ENCODE measurements at places on chromosomes 2 and 18.

DNA sequence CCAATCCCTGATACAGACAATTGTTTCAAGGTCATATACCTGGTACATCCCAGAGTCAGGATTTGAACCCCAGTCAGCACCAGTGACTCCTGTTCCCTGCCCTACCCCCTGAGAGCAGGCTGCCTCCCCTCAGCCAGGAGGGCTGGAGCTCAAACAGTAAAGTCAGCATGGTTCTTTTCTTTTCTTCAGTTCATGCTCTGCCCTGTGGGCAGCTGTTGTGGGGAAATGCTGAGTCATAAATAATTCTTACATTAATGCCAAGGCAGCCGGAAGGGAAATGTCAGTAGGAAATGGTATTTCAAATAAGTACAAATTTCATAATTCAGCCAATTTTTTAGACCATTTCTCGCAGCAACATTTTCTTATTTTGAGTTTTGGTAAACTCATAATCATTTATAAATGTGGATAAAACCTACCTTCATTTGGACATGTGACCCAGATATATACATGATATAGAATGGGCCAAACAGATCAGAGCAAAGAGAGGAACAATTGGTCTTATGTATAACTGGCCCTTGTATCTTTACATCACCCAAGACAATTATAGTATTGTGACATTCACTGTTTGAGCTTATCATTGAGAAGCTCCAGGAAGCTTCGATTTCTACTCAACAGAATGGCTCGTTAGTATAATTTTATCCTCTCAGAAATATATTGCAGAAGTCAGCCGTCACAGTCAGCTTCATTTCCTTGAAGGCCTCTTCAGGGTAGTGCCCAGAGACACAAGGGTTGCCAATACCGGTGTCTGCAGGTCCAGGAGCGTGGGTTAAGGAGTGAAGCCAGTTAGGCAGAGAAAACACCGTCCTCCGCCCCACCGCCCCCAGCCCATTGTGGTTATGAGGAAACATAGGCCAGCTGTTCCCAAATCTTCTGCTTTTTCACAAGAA lies 28.0 kb upstream of the SCYGR1 start:
- DNase-seq = no peak

DNA sequence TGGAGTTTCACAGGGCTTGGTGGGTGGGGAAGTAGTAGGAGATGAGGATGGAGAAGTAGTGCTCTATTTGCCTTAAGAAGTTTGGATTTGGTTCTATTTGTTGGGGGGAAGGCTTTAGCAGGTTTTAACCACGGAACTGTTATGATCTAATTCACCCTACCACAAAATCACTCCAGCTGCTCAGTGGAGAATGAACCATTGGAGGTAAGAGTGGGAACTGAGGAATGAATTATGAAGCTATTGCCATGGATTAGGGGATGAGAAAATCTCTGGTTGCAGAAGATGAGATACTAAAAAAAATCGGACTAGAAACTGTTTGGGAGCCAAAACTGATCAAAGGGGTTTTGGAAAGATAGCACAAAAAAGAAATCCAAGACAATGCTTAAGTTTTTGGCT lies 488.9 kb downstream of the DLGAP1 start:
- DNase-seq = no peak

DNA sequence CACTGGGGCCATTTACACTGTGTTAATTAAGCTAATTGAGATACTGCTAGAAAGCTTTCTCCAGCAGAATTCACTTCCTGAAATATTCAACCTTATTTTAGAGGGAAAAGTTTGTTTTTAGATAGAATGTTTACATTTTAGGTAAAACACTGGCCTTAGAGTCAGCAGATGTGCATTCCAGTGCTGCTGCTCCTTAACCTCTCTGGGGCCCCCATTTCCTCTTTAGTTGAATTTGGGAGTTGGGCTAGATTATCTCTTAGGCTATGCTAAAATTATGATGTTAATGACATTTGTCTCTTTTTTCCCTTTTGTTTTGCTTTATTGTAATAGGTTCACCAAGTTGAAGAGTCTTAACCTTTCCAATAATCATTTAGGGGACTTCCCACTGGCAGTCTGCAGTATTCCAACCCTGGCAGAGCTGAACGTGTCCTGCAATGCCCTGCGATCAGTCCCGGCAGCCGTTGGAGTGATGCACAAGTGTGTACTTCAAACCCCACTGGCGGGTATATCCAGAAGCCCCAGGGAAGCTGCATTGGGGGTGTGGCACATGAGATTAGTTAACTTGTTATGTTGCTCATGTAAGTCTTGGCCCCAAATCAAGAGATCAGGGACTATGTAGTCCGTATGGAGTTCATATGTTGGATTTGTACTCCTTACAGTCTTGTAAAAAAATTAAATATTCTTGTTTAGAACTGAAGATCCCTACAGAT lies 179.5 kb downstream of the PHLPP1 start:
- no peak for DNase-seq

DNA sequence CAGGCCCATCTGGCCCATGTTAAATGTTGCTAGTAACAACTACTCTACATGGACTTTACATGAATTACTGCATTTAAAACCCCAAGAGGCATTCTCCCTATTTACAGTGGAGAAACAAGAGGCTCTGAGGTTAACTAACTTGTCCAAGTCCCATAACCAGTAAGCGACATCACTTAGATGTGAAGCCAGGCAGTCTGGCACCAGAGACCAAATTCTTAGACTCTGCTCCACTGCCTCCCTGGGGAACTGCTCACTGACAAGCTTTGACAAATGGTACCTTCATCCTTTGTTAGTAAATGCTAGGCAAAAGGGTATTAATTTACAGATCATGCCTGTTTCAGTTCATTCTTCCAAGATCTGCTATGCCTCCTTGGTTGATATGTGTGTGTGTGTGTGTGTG lies 124.8 kb downstream of the AFF3 start:
- no peak for DNase-seq

- no peak for DNase-seq
Measured at GRCh38 chr2:136086253-136087016, 31.5 kb downstream of the CXCR4 start.

DNA sequence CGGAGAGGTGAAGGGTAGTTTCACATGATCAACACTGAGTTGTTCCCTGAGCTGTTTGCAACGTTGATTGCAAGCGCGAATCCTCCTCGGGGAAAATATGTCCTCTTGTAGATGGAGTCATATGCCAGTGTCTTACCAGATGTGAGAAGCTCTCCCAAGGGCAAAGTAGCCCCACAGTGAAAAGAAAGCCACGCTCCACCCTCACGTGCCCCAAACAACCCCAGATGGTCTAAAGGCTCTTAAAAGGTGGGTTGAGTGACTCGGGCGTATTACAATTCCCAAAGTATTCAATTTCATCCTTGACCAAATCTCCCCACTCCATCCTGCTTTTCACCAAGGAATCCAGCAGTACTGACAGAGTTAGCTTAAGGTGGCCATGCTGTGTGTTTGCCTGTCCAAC lies 332.1 kb upstream of the SOX11 start:
- no peak for DNase-seq

- no peak for DNase-seq
Measured at GRCh38 chr2:234313558-234313957, 183.3 kb downstream of the ARL4C start.

DNA sequence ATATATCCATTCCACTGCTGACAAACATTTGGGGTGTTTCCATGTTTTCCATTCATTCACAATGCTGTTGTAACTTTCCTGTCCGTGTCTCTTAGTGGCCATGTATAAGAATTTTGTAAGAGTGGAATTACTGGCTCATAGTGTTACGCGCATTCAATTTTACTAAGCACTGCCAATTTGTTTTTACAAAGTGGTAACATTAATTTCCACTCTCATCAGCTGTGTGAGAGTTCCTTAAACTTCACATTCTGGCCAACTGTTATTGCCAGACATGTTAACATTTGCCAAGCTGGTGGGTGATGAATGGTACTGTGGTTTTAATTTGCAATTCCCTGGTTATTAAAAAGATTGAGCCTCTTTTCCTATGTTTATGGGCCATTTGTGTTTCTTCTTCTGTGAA lies 134.2 kb downstream of the DTNB start:
- DNase-seq = no peak

DNA sequence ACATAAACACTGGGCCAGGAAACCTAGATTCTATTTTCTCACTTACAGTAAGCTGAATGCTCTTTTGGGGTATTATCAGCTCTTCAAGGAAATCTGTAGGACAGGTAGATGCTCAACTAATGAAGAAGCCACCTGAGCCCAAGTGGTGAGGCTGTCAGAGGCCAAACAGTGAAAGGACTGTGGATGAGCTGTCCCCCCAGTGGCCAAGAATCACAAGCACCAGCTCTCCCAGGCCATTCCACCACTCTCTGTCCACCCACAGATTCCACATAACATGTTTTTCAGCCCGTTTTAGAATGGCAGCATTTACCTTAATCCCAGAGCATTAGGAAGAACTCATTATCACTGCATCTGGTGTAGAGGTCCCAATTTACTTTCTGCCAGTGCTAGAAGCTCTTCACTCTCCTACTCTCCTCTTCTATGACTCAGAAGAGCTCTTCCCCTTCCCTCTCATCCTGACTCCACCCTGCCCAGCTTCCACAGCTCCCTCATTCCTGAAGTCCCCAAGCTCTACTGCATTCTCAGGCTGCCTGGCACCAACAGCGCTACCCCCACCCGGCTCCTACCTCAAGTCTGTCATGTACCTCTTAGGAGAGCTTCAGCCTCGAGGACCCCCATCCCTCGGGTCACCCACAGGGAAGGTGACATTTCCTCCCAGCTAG lies 43.8 kb upstream of the GORASP2 start:
- DNase-seq = no peak

GRCh38 chr2:149648282-149649030 lies 60.9 kb upstream of the MMADHC start:
- DNase-seq = no peak

- no peak for DNase-seq
Measured at GRCh38 chr18:56987236-56987635, 159.7 kb upstream of the BOD1L2 start.

DNA sequence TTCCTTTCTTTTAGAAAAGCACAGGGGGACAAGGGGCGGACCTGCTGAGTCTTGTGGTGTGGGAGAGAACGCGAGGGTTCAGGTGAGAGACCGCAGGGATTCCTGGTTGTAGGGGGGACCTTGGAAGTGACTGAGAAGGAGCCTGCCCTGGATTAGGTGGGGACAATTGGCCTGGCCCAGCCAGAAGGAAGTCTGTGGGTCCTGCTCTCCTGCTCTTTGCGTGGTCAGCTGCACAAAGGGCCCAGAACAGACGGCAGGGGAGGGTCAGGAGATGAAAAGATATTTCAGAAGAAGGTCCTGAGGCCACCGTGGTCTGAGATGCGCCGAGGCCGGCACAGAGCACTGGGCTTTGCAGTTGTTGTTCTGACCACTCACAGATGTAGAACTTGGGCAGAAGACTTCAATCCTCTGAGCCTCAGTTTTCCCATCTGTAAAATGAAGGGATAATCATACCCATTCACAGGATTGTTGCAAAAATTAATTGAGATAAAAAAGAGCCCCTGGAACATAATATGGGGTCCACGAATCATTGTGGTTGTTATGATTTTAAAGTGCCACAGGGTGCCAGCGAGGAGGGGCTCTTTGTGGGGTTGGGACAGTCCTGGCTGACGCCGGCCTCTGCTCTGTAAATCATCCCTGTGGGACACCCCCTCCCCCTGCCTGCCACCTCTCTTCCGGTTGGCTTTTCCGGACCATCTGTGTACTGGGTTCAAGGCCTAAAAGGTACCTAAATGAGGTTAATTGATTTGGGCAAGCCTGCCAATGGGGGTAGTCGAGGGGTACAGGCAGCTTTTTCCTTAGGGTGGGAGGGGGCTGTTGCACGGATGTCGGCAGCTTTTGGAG lies 1.8 kb downstream of the LPIN1 start:
- DNase-seq = no peak

DNA sequence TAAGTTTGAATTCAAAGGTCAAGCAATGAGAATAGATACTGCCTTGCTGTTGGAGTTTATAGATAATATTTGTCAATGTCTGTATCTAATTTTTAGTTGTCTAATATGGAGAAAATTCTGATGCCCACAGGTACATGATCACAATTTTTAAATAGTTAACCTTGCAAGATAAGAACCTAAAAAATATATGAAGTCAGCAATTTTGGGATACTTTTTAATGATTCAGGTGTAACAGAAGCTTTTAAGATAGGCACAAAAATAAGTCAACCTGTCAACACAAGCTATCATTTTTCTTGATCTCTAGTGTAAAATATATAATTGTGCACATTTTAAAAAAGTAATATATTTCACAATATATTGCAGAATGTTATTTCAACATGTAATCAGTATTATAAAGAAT lies 92.5 kb upstream of the IL1R2 start:
- DNase-seq = no peak

DNA sequence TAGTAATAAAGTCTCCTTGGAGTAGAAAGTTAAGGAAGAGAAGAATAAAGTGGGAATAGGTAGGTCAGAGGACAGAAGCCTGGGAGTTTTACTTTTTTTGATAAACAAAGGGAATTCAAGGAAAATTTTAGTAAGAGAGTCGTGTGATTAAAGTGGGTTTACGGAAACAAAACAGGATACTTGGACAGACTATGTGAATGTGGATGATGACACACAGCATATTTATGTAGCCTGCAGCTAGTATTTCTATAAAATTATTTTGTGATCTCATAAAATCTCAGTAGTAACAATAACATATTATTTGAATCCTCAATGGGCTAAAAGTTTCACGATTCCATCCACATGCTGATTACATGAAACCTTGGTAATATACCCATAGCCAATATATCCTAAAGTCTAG lies 450.7 kb upstream of the PIK3C3 start:
- no peak for DNase-seq
